ENCODE measurements at places on chromosomes 7 and 10.

GRCh38 chr7:77710861-77711260, 14.6 kb downstream of the RSBN1L start:
- no peak for DNase-seq

DNA sequence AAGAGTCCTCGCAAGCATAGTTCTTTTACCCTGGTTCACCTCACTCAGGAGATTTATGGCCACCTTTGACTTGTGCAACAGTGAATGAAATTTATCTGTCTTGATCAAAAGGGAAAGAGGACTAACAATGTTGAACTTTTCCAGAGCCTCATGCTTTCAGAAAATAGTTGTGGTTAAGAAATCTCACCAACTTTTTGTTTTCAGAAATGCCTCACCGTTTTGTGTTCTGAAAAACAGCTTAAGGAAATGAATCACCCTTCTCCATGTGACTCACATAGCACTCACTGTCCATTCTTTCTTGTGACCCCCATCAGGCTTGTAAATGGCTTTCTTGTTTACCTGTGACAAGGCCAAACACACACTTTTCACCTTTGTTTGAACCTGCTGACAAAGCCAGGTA, 148.6 kb upstream of the FAM3C start:
- no peak for DNase-seq

DNA sequence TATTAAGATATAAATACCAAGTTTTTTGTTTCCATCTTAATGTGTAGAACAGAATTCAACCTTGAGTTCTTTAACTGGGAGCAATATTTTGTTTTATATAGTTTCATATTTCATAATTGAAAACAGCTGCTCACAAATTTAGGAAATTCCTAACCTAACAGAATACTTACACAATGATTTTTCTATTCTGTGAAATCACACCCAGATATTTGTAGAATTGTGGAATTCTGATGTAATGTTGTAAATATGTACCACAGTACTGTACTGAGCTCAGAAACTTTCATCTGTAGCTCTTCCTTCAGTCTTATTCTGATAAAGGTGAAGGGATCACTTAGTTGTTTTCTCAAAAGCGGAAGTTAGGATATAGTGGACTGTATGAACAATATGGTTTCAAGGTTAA, 143.4 kb upstream of the GLI3 start:
- DNase-seq, result no peak

DNA sequence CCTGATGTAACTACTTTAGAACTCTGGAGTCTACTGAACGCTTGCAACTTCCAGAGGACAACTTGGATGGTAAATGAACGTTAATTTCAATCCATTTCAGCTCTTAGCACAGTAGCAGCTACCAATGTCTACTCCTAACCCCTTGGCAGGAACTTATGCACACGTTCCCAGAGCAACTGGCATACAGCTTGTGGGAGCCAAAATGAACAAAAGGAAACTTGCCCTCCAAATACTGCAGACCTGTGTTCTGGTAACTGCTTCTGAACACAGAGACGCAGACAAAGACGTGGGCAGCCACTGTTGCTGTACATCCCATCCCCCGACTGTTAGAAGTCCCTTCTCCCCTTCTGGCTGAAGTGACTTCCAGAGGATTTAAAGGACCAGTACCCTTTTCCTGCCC, 61.3 kb downstream of the XPNPEP1 start:
- no peak for DNase-seq

DNA sequence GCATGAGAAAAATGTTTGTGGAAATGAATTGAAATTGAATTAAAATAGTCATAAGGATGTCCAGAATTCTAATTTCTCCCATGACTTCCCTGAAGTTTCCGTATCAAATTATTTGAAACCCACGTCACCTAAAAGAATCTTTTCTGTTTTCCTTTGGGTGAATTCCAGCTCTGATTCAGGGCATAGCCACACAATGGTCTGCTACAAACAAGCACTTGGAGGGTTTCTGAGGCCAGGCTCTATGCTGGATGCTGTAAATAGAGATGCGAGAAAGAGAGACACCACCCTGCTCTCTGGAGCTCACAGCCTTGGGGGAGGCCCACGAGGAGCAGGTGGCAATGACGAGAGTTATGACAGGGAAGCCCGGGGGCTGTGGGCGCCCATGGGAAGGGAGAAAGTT, 33.6 kb downstream of the GHRHR start:
- DNase-seq, result no peak

- DNase-seq, result no peak
These were observed 125.6 kb upstream of the FRMD4A start for GRCh38 chr10:14456218-14456869.

DNA sequence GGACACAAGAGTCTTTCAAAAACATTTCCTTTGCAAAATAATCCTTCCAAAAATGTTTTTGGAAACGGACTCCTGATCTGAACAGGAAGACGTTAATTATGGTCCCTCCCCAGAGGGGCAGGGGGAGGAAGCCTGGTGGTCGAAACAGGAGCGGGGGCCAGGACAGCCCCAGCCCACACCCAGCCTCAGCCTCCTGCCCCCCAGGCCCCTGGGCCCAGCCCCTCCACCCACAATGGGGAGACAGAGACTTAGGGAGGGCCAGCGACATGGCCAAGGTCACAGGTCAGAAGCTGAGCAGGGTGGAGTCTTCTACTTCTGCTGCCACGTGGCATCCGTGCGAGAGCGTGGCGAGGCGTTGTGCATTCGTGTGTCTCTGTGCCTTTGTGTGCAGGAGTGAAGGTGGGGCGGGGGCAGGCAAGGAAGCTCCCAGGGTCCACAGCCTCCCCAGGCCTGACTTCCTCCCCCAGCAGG, 14.0 kb upstream of the GRIFIN start:
- no peak for DNase-seq

- DNase-seq, result no peak
These were observed 8.4 kb downstream of the C10orf105 start for GRCh38 chr10:71711052-71711623.

DNA sequence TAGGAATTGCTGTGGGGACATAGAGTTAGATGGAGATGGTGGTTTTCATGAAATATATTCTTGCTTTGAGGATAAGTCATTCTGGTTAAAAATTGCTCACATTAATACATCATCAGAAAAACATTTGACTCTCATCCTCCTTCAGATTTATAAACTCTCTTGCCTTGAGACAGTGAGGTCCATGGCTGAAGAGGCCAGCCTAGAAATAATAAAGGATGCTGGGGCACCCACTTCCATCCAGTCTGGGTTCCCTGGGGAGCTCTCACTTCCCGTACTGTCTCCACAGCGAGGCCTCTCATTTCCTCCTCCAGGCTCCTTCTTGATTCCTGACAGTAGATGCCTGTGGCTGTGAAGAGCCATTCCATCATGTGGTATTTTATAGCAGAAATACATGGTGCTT, 73.3 kb upstream of the PRKG1 start:
- DNase-seq, result no peak

Measured in stimulated activated CD8-positive, alpha-beta memory T cell treated with anti-CD3 and anti-CD28 coated beads, Interleukin-7, amount 100 ng/mL, for 4 hours (primary cell).